ENCODE measurements at places on chromosomes 6 and 20.

DNA sequence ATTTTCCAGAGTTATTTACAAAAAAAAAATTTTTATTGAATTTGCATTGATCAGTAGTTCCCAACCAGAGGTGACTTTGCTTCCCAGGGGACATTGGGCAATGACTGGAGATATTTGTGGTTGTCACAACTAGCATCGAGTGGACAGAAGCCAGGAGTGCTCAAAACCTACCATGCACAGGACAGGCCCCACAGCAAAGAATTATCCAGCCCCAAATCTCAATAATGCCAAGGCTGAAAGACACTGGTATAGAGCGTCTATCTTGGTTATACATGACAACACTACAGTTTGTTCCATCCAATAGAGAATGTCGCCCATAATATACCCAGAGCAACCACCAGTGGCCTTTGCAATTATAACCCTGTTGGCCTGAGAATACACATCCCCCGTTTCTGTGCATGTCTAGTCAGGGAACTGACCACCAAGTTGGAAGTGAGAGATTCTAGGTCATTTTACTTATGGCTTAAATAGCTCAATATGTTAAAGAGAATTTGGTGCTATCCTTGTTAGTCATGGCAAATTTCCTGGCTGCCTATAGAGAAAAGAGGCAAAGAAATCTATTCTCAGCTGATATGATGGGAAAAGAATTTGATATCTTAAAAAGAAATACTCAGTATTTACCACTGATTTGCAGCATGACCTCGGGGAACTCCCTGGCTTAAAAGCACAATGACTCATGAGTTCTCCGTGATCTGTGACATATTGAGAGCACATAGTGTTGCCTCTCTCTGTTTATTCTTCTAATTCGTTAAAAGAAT is 76.0 kb upstream of the ADTRP start:
- no peak for DNase-seq

DNA sequence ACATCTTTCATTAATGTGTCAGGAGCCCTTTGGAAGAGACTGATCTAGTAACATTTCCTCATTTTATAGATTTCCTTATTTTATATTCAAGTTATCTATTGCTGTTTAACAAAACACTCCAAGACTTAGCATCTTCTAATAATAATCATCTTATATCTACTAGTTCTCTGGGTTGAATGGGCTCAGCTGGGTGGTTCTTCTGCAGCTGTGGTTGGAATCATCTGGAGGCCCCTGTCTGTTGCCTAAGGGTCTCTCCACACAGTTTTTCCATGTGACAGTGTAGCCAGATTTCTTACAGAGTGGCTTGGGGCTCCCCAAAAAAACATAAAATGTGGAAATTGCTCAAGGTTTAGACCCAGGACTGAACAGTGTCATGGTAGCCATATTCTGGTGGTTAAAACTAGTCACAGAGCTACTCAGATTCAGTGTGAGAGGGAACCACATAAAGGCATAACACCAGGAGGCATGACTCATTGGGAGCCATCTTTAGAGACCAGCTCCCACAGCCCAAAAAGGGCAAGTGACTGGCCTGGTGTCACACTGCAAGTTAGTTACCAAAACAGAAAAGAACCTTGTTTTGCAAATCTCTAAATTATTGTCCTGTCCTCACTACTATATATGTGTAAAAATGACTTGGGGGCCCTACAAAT is 11.5 kb downstream of the SLC2A10 start:
- DNase-seq: no peak

DNA sequence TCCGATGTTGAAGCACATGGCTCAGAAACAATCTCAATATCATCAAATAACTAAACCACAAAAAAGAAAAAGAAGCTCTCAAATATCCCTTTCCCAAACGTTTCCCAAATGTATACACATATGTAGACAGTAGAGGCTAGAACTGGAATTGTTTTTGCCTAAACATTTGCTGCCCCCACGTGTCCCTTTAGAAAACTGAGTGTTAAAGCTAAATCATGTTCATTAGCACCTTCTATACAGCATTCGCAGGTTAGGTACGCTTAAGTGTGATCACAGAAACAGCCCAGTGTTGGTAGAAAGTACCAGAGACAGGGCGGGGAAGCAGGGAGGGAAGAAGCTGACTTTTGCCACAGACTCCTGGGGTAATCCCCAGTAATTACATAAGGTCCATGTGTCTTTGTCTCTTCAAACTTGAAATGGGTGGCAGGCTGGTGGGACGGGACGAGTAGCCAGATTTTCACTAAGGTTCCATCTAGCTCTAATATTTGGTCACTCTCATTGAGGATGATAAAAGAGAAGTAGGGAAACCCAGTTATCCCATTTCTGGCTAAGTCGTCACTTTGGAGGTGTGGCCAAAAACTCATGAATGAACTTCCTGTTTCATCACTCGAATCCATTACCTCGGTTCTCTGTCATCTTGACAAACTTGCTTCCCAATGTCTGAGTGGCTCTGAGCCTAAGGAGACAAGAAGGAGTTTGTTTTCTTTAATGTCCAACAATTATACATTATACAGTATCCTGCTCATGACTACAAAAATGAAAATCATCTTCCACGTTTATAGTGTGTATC is 15.0 kb upstream of the TFAP2A start:
- DNase-seq: no peak

DNA sequence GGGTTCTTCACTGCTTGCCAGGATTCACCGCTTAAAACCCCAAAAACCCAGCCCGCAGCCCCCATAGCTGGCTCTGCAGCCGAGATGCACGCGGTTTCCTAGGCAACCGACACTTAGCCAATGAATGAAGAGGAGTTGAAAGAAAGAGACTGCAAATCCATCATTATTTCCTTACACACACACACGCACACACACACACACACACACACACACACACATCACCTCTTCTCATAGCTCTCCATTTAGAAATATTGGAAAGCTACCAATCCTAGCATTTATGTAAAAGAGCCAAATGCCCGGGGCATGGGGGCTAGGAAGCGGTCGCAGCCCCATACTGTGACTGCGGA is 3.4 kb upstream of the TUBB2B start:
- no peak for DNase-seq

- DNase-seq: no peak
These were observed 30.1 kb downstream of the PREP start for GRCh38 chr6:105372849-105373182.

Measured in T follicular helper cell (primary cell).